Naive thymus-derived CD4-positive, alpha-beta T cell (primary cell): ENCODE measurements at places on chromosomes 4 and X. TPM values are rescaled to one million over a fixed set of nuclear protein-coding genes. Genes with fewer than 3 reads are reported as not detected.

DNA sequence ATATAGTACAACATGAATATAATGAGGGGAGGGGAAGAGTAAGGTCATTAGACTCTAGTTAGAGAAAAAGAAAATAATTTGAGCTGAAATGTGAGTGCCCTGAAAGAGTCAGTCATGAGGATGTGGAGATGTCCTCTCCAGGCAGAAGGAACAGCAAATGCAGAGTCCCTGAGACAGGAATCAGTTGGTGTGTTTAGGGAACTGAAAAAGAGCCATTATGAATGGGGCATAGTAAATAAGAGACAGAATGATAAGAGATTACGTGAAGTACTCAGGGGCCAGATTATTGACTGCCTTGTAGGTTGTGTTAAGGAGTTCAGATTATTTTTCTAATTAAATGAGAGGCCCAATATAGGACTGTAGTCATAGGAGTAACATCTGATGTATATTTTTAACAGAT lies 147.0 kb downstream of the PDLIM5 start:
- no peak overlapping the region for H3K27ac ChIP-seq
- H3K27me3 ChIP-seq: no peaks in the 10 kb centered on the region
- H3K4me1 ChIP-seq: no peaks in the 10 kb centered on the region
- DNase-seq: no peak

DNA sequence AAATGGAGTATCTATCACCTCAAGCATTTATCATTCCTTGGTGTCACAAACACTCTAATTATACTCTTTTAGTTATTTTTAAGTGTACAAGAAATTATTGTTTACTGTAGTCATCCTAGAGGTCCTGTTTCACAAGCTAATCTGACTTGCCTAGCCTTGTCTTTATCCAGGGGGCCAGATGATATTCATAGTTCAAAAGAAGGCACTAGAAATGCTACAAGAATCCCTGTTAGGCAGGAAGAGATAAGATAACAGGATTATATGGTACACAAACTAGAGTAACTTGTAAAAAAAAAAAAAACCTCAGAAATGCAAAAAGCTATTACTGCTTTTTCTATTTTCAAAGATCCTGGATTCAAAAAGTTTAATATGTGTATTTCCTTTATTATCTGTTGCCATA lies 95.8 kb downstream of the MBNL3 start:
- H3K27ac ChIP-seq: no peak overlapping the region
- no peaks in the 10 kb centered on the region for H3K27me3 ChIP-seq
- H3K36me3 ChIP-seq: no peaks in the 10 kb centered on the region
- no peak for DNase-seq

DNA sequence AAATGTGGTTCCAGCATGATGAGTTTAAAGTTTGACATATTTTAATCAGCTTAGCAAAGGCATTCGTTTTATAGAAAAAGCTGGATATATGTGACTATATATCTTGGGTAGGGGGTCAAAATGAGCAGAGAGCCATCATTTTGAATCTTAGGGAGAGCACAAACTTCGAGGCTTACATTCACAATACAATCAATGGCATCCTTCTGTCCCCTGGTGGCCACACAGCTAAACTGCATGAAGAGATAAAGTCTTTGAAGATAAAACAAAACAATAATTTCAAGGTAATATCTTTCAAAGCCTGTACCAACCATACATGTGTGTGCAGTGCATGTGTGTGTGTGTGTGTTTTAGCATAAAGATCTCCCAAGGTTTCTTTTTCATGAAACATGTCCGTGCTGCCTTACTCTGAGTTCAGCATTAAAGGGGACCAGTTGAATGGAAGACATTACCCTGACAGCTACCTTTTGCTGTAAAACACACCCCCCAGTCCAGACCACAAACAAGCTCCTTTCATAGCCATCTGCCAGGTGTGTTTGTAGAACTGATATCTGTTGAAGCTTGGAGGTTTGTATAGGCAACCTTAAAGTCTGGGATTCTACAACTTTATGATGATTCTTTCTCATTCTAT lies 22.0 kb downstream of the DYNLT3 start:
- no peak overlapping the region for H3K4me3 ChIP-seq
- no peaks in the 10 kb centered on the region for H3K27me3 ChIP-seq
- H3K36me3 ChIP-seq: no peaks in the 10 kb centered on the region
- peak; percentile 49 for DNase-seq
- H3K4me1 ChIP-seq: peaks cover 9% of the 10 kb centered on the region

The SCD5 gene
- polyA plus RNA-seq: not detected

- H3K4me1 ChIP-seq: no peaks in the 10 kb centered on the region
- DNase-seq: no peak
- no peaks in the 10 kb centered on the region for H3K27me3 ChIP-seq
- no peak overlapping the region for H3K27ac ChIP-seq
- H3K36me3 ChIP-seq: no peaks in the 10 kb centered on the region
These were observed 14.8 kb upstream of the TRIM60 start for GRCh38 chr4:165016971-165017370.

DNA sequence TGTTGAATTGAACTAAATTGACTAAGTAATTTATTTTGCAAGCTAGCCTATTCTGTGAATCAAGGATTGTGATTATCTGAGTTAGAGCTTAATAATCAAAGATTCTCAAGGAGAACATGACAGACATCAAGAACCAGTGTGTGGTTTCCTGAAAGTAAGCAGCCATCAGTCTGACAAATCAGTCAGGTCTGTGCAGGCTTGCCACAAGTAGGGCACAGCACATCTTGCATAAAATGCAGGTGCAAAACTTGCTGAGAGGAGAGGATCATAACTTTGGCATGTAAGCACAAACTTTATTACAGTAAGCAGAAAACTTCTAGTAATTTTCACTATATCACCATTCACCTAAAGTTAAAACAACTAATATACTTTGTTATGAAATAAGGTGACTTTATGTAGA lies 22.5 kb downstream of the FAM241A start:
- peak overlapping the region; percentile 17 for H3K27ac ChIP-seq
- H3K36me3 ChIP-seq: no peaks in the 10 kb centered on the region
- peak; percentile 19 for DNase-seq
- no peaks in the 10 kb centered on the region for H3K27me3 ChIP-seq

GRCh38 chr4:158949099-158949498 lies 153.8 kb upstream of the RAPGEF2 start:
- H3K4me3 ChIP-seq: no peak overlapping the region
- H3K27me3 ChIP-seq: no peaks in the 10 kb centered on the region
- H3K36me3 ChIP-seq: no peaks in the 10 kb centered on the region
- H3K4me1 ChIP-seq: no peaks in the 10 kb centered on the region
- H3K27ac ChIP-seq: no peak overlapping the region
- DNase-seq: no peak

- no peaks in the 10 kb centered on the region for H3K36me3 ChIP-seq
- DNase-seq: no peak
- no peak overlapping the region for H3K27ac ChIP-seq
These were observed 72.4 kb downstream of the PRDM5 start for GRCh38 chr4:120850018-120850599.

DNA sequence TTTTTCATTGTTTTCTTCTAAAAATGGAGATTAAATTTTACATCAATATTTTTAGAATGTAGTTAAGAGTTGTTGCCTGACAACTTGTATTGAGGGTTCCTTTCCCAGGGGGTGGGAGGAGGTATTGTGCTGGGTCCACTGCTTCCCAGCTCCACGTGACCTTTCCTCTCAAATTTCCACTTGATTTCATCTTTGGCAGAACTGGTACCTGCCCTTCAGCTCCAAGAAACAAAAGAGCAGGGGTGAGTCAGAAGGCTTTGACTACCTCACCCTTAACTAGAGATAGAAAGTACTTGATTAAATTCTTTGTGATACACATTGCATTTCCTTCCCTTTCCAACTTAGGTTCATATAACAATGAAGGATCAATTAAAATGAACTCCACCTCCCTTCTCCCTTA lies 19.7 kb downstream of the TRIM2 start:
- H3K27me3 ChIP-seq: no peaks in the 10 kb centered on the region
- no peak overlapping the region for H3K27ac ChIP-seq
- peaks cover 24% of the 10 kb centered on the region for H3K4me1 ChIP-seq

DNA sequence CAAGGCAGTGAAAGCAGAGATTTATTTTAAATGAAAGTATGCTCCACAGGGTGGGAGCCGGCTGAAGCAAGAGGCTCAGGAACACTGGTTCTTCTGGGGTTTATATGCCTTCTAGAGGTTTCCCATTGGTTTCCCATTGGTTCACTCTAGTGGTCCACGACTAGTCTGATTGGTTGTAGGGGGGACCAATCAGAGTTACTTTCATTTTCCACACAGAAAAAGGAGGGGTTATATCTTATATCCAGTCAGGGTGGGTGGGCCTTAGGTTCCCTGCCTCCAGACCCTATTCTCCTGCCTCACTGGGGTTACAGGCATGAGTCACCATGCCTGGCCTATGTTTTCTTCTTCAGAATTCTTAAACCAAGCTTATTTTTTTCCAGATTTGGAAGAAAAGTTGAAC lies 101.6 kb downstream of the KLHL8 start:
- no peaks in the 10 kb centered on the region for H3K27me3 ChIP-seq
- peaks cover 58% of the 10 kb centered on the region for H3K36me3 ChIP-seq
- H3K4me3 ChIP-seq: no peak overlapping the region

The FOXR2 gene
- polyA plus RNA-seq: not detected

- H3K36me3 ChIP-seq: no peaks in the 10 kb centered on the region
- no peaks in the 10 kb centered on the region for H3K4me1 ChIP-seq
- no peaks in the 10 kb centered on the region for H3K27me3 ChIP-seq
These were observed 37.4 kb downstream of the ASIC5 start for GRCh38 chr4:155828628-155829027.

DNA sequence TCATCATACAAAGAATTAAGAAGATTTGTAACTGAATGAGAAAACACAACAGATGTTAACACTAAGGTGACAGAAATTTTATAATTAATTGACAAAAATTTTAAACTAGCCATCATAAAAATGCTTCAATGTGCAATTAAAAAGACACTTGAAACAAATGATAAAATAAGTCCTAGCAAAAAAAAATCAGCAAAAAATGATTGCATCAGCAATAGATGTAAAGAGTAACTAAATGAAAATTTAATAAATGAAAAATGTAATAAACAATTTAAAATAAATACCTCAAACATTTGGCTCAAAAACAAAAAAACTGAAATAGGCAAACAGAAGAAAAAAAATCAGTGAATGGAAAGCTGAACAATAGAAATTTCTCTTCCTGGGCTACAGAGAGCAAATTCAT lies 380.7 kb upstream of the GALNTL6 start:
- H3K27me3 ChIP-seq: no peaks in the 10 kb centered on the region
- no peak overlapping the region for H3K27ac ChIP-seq
- H3K4me1 ChIP-seq: no peaks in the 10 kb centered on the region

GRCh38 chr4:109389369-109390114 lies 44.1 kb upstream of the SEC24B start:
- H3K4me1 ChIP-seq: no peaks in the 10 kb centered on the region
- H3K36me3 ChIP-seq: no peaks in the 10 kb centered on the region
- H3K4me3 ChIP-seq: no peak overlapping the region
- no peaks in the 10 kb centered on the region for H3K27me3 ChIP-seq
- H3K27ac ChIP-seq: no peak overlapping the region

GRCh38 chr4:26257850-26258249 lies 63.0 kb upstream of the RBPJ start:
- DNase-seq: no peak
- no peaks in the 10 kb centered on the region for H3K36me3 ChIP-seq

The TMEM31 gene
- polyA plus RNA-seq: not detected

The HEPH gene
- 0.17 TPM for polyA plus RNA-seq

DNA sequence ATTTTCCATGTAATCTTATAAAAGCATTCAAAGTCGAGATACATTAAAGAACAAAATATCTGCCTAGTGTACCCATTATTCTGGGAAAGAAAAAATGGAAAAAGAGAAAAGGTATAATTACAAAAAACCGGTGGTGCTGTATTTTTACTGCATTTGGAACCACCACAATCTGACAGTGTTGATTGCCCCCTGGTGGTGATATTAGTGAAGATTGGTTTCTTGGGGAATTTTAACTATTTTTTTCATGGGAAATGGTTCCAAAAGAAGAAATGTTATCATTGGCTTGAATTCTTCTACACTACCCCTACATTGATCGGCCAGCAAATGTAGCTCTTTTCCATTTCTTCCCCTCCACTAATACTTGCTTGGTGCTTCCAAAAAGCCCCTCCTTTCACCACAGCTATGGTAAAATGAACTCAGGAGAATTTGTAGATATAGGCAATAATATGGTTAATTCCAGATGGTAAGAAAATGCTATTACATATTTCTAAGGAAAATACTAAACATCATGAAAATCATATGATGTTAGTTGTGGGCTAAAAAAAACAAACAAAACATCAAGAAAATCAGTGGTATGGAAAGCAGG lies 50.0 kb downstream of the COX18 start:
- H3K36me3 ChIP-seq: no peaks in the 10 kb centered on the region
- no peak overlapping the region for H3K27ac ChIP-seq
- H3K4me1 ChIP-seq: no peaks in the 10 kb centered on the region
- no peaks in the 10 kb centered on the region for H3K27me3 ChIP-seq
- peak; percentile 22 for DNase-seq

The NXF2B gene
- polyA plus RNA-seq: not detected

GRCh38 chrX:119497185-119497584 lies 28.9 kb downstream of the SLC25A5 start:
- no peak overlapping the region for H3K27ac ChIP-seq
- H3K27me3 ChIP-seq: no peaks in the 10 kb centered on the region
- H3K4me1 ChIP-seq: no peaks in the 10 kb centered on the region
- no peak overlapping the region for H3K4me3 ChIP-seq
- no peak for DNase-seq

DNA sequence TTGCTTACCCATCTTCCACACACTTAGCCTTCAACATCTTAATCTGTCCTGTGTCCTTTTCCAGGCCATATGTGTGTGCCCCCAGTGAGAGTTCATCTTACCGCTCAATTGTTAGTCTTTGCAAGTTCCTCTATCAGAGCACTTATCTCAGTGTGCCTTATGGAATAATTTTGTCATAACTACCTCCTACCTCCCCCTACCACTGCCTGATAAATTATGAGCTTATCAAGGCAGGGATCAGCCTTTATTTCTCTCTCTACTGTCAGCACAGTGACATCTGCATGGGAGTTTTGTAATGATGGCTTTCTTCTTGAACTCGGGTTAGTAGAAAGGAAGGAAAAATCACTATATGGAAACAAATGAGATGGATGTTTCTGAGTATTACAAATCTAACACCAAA lies 53.2 kb downstream of the MTM1 start:
- DNase-seq: no peak
- H3K4me1 ChIP-seq: no peaks in the 10 kb centered on the region

The SYTL4 gene
- not detected for polyA plus RNA-seq

GRCh38 chr4:1768367-1769034 lies 24.6 kb upstream of the FGFR3 start:
- no peak overlapping the region for H3K27ac ChIP-seq
- no peaks in the 10 kb centered on the region for H3K36me3 ChIP-seq
- no peaks in the 10 kb centered on the region for H3K27me3 ChIP-seq
- H3K4me1 ChIP-seq: no peaks in the 10 kb centered on the region
- H3K4me3 ChIP-seq: no peak overlapping the region

- no peaks in the 10 kb centered on the region for H3K27me3 ChIP-seq
- H3K4me3 ChIP-seq: no peak overlapping the region
- no peaks in the 10 kb centered on the region for H3K4me1 ChIP-seq
These were observed 279.3 kb upstream of the DIPK2B start for GRCh38 chrX:45479835-45480422.

The ENPEP gene
- polyA plus RNA-seq: not detected

The GABRQ gene
- not detected for polyA plus RNA-seq

GRCh38 chrX:30228526-30228925 lies 1.9 kb upstream of the MAGEB3 start:
- H3K27ac ChIP-seq: no peak overlapping the region
- H3K27me3 ChIP-seq: no peaks in the 10 kb centered on the region

The CDKL2 gene
- polyA plus RNA-seq: 0.18 TPM
